ENCODE measurements at places on chromosomes 7 and 10. TPM values are rescaled to one million over a fixed set of nuclear protein-coding genes. Genes with fewer than 3 reads are reported as not detected.

DNA sequence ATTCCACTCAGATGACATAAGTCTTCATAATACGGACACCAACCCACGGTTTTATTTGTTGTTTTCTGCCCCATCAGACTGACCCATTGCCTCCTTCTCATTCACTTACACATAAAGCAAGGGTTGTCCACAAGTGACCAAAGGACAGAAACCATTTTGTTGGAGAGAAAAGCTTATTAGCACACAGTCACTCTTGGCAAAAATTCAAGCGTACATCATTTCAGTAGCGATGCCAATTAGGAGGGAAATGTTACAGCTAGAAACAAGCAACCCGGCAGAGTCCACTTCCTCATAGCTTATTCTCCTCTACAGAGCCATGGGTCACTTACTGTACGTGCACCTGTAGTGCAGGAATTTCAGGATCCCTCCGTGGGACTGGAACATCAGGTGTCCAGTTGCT is 23.0 kb downstream of the ABLIM1 start:
- no peak for DNase-seq
- H3K36me3 ChIP-seq = no peaks in the 10 kb centered on the region
- H3K4me3 ChIP-seq = no peak overlapping the region
- peaks cover 37% of the 10 kb centered on the region for H3K27me3 ChIP-seq
- H3K27ac ChIP-seq = no peak overlapping the region
- H3K4me1 ChIP-seq = peaks cover 18% of the 10 kb centered on the region

DNA sequence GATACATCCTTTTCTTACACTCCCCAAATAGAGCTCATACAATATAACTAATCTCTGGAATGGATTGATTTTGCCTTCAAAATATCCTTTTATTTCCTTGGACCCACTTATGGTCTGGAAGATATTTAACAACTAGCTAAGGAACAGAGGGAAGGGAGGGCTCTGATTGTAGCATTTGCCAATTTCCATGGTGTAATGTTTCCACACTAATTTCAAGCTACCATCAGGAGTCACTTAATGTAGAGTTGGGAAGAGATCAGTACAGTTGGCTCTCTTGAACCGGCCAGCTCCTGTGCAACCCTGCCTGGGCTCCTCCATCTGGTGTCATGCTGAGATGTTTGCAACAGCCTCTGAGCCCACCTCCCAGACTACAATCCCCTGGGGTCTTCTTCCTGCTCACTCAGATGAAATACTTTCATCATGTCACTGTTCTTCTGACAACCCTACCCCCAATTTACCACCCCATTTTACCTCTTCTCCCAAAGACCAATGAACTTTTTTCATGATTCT is 8.0 kb upstream of the IL6 start:
- no peaks in the 10 kb centered on the region for H3K36me3 ChIP-seq
- H3K4me3 ChIP-seq = no peak overlapping the region
- no peak for DNase-seq

- no peaks in the 10 kb centered on the region for H3K4me1 ChIP-seq
- H3K4me3 ChIP-seq = no peak overlapping the region
- DNase-seq = no peak
- H3K27ac ChIP-seq = no peak overlapping the region
- H3K27me3 ChIP-seq = no peaks in the 10 kb centered on the region
Observed at GRCh38 chr10:8416760-8417159, 362.3 kb downstream of the GATA3 start.

MPLKIP gene
- 87.2 TPM for total RNA-seq

Data from neural progenitor cell (in vitro differentiated cells).